ENCODE measurements at places on chromosomes 3 and 15.

GRCh38 chr3:2517500-2518172, 419.0 kb downstream of the CNTN4 start:
- no peak for DNase-seq

DNA sequence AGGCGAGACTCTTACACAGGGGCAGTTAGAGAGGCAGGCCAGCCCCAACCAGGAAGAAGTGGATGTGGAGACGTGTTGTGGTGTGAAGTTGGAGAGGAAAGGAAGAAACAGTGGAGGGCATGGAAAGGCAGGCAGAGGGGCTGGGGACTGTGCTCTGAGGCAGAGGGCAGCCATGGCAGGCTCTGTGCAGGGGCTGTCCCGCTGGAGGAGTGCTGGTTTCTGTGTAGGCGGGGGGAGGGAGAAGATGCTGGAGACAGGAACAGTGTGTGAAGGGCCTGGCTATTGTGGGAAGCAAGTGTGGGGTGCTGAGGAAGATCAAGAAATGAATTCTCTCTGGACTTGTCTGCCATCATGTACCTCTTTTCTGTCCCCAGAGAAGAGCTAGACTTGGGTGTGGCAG, 21.0 kb downstream of the SNAPC5 start:
- no peak for DNase-seq

- DNase-seq: no peak
Measured at GRCh38 chr15:63357731-63358130, 23.9 kb downstream of the CA12 start.

GRCh38 chr3:118988198-118989130, 46.2 kb downstream of the IGSF11 start:
- no peak for DNase-seq

- no peak for DNase-seq
Measured at GRCh38 chr3:126954141-126954842, 28.6 kb upstream of the PLXNA1 start.

- no peak for DNase-seq
Measured at GRCh38 chr3:106056931-106057330, 188.1 kb upstream of the CBLB start.

Data from effector memory CD4-positive, alpha-beta T cell (primary cell).